Activated CD8-positive, alpha-beta memory T cell treated with anti-CD3 and anti-CD28 coated beads for 4 hours (primary cell): ENCODE measurements at places on chromosomes 7 and 10.

DNA sequence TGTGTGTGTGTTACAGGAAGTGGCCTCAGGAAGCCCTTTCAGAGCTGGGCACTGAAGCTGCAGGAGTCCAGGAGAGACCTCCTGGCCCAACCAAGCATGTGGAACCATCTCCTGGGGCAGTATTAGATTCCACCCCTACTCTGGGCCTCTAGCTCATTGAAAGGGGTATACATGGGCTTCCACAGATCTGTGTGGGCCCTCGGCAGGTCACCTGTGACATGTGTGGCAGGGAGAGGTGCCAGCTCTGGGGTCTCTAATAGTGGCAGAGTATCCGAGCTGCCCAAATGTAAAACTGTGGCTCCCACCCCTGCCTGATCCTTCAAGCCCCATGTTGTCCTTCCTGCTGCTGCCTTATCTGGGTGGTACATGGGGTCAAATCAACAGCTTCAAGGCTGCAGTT, 144.1 kb downstream of the GLCCI1 start:
- no peak for DNase-seq

DNA sequence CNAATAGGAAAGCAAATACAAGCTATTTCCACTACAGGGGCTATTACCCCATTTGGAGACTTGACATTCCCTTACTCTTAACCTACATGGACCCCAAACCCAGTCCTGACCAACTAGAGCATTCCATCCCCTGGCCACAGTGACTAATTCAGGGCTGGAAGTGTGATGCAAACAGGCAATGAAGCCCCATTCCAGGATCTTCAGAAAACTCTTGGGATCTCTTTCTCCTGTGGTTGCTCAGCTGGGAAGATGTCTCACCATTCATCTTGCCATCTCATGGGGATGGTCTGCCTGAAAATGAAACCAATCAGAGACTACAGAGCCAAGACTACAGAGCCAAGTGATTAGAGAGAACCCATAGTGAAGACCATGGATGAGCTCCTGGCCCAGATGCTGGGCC, 206.2 kb downstream of the ZNF365 start:
- no peak for DNase-seq

GRCh38 chr10:74233281-74233680, 82.3 kb downstream of the ADK start:
- DNase-seq = no peak

GRCh38 chr7:142874409-142874808, 11.1 kb downstream of the TRPV6 start:
- DNase-seq = no peak

GRCh38 chr10:14017467-14017866, 313.3 kb downstream of the FRMD4A start:
- no peak for DNase-seq

- no peak for DNase-seq
Observed at GRCh38 chr7:116990056-116990455, 36.8 kb downstream of the ST7 start.

- no peak for DNase-seq
Observed at GRCh38 chr10:126111516-126111915, 215.2 kb downstream of the FANK1 start.

DNA sequence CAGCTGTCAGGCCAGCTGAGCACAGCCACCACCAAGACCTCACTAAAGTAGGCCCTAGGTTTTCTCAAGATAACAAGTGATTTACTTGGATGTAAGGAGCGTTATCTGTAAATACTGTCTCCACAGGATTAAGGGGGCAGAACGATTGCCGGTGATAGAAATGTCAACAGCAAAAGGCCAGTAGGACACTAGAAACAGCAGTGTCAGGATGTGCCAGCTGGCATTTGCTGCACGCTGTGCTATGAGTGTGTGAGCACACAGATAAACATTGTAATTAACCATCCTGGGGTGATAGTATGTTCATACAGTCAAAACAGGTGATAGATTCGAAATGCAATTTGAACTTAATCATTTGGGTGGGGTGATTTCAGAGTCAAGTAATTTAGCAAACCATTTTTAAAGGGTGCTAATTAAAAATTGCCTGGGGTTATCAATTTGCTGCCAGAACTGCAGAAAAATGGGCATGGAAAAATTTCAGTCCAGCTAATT, 36.3 kb upstream of the NOBOX start:
- DNase-seq = no peak

GRCh38 chr10:11429439-11430052, 181.9 kb downstream of the USP6NL start:
- DNase-seq = no peak
